ENCODE measurements at places on chromosomes 4 and X.

GRCh38 chr4:172348426-172348825 lies 535.2 kb downstream of the GALNTL6 start:
- DNase-seq: no peak

DNA sequence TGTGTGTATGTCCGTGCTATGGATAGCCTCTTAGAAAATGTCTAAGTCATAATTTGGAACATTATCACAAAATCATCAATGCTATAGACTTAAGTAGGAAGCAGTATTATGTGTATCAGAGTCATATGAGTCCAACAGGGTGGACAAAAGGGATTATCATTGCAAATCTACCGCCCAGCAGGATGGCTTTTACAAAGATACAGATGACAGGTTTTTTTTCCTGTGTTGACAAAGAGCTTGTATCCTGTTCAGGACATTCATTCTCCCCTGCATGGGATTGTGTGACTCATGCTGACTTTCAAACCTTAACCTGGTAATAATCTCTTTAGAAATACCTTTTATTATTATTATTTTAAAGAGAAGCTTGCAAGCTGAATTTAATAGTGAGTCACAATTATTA lies 310.3 kb upstream of the GNPDA2 start:
- no peak for DNase-seq

- DNase-seq: no peak
These were observed 459.4 kb downstream of the DTHD1 start for GRCh38 chr4:36740796-36741310.

DNA sequence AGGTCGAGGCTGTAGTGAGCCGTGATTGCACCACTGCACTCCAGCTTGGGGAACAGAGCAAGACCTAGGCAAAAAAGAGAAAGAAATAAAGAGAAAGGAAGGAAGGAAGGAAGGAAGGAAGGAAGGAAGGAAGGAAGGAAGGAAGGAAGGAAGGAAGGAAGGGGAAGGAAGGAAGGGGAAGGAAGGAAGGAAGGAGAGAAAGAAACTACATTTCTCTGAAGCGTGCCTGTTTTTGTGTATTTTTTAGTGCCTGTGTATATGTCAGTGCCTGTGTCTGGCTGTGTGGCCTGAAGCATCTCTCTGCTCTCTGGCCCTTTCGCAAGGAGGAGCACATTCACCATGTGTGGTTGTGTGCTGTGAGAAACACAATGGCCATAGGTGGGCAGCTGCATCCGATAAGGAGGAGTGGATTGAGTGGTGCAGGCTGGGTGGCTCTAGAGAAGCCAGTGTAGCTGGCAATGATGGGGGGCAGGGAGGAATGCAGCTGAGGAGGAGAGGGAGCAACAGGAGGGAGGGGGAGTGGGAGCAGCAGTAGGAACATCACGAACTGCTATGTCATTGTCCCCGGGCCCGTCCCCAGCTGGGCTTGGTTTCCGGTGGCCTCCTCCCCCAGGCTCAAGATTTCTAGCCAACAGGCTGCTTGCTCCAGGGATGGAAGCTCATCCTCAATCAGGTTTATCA lies 11.4 kb downstream of the SYN1 start:
- no peak for DNase-seq

- no peak for DNase-seq
These were observed 75.3 kb downstream of the HMGB2 start for GRCh38 chr4:173258866-173259265.

GRCh38 chr4:171928336-171928735 lies 115.1 kb downstream of the GALNTL6 start:
- DNase-seq: no peak

GRCh38 chrX:45145492-45146215 lies 55.0 kb downstream of the DIPK2B start:
- DNase-seq: no peak

DNA sequence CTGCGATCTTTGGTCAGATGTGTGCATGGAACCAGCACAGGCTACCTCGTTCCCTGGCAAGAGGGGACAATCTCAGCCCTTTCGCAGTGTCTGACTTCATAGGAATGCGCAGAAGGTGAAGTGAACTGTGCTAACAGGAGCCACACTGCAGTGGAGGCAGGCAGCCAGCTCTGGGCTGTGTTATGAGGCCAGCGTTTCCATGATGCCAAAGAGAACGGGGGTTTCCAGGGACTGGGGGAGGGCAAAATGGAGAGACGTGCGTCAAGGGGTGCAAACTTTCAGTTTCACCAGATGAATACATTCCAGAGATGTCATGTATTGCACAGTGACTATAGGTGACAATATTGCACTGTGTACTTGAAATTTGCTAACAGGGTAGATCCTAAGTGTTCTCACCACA lies 30.4 kb downstream of the CLDN34 start:
- DNase-seq: no peak

DNA sequence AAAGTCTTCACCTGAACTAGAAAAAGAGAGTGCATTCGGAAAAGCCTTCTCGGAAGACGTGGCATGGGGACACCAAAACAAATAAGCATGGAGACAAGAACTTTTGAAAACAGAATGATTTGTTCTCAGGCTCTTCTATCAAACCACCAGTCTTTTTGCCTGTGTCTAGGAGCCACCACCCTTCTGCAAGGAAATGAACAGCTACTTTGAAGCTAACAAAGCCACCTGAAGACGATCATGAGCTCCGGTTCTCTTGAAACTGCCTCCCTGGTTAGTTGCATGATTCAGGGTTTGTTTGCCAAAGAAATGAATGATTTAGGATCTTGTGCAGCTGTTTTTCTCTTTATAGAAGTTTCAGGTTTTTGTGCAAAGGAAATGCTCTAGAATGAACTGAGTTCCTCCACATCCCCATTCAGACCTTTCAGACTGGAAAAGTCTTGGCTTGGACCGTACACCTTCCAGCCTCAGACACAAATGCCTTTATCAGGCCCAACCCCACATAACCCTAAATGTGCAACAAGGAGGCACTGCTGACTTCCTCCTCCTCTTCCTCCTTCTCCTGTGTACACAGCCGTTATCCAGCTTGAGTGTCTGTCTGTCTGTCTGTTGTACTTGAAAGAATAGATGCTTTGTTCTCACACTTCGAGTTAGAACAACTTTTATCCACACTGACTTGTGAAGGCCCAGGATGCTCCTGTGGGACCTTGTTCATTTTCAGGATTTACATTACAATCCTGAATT lies 334.8 kb upstream of the KLF3 start:
- DNase-seq: no peak

DNA sequence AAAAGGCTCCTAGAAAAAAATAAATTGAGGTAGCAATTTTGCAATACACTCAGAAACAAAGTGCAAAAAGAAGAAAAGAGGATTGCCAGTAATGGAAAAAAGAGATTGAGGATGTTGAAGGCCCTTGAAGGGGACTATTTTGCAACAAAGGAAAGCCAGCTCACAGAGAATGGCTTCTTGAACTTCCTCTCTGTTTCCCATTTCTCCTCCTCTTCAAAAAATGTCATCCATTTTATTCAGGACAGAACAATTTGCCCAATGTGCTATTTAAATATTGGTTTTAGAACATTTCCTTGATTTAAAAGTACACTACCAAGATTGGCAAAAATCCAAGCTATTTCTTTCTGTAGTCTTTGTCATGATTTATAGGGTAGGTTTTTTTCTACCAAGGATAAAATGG lies 60.2 kb downstream of the GASK1B start:
- no peak for DNase-seq

DNA sequence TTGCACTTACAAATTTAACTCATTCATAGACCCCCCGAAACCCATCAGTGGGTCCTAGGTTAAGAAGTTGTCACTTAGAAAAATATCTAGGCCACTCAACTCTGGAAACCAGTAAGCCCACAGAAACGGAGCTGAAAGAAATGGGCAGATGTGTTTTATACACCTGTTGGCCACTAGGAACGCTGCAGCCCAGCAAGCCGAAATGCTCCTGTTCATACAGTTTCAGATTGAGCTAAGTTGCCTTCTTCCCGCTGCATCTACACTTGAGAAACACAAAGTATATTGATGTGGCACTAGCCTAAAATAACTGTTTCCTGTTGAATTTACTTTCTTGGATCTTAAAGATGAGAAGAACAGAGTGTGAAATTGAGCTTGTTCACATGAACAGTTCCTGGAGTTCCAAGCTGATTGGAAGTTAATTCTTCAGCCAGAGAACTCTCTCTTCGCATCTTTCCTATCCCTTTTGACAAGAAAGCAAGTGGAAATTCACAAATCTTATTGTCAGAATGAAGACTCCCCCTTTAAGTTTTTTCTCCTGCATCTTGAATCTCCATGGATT lies 174.1 kb downstream of the RBMX2 start:
- DNase-seq: peak; percentile 5

DNA sequence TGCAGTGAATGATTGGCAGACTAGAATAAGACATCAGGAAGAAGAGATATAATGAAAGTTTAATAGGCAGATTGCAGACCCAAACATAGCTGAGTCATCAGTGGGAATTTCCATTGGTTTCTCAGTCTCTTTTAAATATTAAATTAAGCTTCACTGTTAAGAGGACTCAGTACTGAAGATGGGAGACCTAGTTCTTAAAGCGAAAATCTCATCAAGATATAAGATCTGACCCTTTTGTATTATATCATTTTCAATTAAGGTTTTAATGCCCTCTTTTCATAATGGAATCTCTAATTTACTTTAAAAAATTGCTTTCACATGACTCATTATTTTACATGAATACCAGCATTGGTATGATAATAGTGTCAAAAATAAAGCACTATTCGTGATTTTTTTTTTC lies 168.9 kb upstream of the ATOH1 start:
- no peak for DNase-seq

- DNase-seq: no peak
These were observed 75.7 kb upstream of the DCLK2 start for GRCh38 chr4:150002561-150002960.

Measured in small intestine (tissue), 16 donors.